ENCODE measurements at places on chromosomes 12 and 14.

DNA sequence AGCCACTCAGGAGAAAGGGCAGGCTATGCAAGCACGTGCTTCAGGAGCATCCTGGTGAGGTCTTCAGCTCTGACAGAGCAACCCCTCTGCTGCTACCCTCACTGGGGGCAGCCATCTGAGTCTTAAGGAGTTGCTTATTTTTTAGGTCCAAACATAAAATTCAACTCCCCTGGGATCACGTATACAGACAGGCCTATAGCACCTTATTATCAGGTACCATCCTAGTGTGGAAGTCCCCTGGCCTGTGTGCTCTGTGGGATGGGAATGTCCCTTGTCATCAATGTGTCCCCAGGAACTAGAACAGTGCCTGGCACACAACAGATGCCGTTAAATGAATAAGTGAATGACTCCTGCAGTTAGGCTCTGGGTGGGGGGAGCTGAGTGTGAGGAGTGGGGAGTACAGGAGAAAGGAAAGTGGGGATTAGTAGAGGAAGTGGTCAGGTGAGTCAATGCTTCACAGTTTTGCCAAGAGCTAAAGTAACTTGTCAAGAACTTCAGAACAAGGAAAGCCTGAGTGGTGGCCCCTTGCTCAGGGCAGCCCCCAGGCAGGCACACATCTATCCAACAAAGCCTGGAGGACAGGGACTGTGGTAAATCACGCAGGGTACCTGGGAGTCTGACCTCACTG is 33.5 kb downstream of the DAD1 start:
- DNase-seq, result peak; percentile 80

- DNase-seq, result no peak
Observed at GRCh38 chr14:103854822-103855733, 7.7 kb upstream of the PPP1R13B start.

DNA sequence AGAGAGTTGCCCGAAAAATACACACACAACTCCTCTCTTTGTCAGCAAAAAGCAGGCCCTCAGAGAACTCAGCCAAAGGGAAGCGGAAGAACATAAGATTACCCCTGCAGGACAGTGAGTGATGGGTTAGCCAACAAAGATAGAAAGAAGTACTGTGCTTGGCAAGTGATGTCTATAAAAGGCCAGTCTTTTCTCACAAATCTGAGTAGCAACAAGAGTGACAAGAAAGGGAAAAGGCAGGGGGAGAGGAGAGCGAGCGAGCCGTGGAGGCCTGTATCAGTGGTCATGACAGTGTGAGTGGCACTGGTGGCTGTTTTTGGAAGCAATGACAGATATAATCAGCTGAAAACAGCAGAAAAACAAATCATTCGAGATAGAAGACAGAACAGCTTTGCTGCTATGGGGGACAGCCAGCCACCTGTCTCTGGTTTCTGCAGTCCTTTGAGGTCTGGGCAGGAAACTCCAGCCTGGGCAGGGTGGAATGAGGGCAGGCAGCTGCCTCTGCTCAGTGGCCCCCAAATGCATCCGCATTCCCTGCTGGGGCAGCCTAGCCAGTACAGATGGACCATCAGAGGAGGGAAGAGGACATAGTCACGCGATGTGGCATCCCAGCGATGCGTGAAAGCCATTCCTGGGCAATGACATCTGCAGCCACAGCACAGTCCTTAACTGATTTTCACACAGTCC is 74.7 kb downstream of the TRIM9 start:
- no peak for DNase-seq

DNA sequence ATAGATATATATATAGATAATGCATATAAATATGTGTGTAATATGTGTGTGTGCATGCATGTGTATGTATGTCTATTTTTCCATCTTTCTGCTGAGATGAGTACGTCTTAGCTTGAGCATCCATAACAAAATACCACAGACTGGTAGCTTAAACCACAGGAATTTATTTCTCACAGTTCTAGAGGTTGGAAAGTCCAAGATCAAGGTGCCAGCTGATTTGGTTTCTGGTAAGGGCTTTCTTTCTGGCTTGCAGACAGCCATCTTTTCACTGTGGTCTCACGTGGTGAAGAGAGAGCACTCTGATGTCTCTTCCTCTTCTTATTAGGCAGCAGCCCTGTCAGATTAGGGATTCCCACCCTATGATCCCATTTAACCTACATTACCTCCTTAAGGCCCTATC is 47.3 kb downstream of the ACSM4 start:
- no peak for DNase-seq

DNA sequence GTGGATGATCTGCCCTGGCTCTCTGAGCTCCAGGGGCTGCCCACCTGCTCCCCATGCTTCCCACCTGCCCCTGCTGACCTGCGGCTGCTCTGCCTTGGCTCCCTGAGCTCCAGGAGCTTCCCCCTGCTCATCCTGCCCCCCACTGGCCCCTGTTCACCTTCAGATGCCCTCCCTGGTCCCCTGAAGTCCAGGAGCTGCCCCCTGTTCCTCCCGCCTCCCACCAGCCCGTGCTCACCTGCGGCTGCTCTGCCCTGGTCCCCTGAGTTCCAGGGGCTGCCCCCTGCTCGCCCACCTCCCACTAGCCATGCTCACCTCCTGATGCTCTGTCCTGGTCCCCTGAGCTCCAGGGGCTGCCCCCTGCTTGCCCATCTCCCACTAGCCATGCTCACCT is 219.7 kb downstream of the TMEM121 start:
- no peak for DNase-seq

DNA sequence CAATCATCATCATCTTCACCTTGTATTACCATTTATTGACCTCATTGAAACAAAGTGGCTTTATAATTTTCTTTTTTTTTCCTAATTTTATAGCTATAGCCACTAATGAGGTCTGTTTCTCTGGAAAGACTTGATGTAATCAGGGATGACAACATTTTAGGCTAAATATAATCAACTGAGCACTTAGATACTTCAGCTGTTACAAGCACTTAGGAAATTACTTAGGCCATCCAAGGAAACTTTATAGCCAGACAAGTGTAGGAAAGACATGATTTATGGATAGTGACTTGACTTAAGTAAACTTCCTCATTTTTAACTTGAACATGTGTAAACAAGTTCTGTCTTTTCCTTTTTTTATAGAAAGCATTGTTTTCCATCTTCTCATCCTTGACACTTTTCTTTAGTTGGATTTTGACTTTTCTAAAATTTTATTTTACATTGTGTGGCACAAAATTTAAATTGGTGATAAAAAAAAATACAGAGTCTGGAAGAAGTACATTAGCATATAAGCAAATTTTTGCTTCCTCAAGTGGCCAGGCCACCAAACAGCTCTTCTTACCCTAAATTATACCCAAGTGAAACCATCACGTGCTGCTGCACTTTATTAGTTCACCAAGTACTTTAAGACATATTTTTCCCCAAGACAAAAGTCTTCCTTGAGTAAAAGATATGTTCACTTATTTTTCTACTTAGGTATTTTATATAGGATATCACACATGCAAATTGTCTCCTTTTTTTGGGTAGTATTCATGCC is 15.1 kb downstream of the CPNE8 start:
- DNase-seq, result no peak

GRCh38 chr12:10590966-10591365 is 22.4 kb downstream of the MAGOHB start:
- DNase-seq, result no peak

- no peak for DNase-seq
Observed at GRCh38 chr14:59055006-59055405, 133.5 kb upstream of the DAAM1 start.

DNA sequence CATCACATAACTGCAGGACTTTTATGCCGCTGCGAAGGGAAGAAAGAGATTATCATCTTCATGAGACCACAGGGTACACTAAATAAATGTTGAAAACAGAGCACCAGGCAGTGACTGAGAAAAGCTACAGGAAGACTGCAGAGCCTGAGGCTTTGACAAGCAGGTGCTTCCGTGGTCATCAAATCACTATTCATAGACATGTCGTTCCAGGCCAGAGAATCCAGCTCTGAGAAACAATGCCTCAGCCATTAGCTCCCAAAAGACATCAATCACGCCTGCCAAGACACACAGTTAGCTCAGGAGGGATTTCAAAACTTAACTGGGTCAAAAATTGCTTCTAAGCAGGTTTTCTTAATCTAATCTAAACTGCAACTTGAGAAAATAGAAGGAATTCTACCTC is 47.2 kb upstream of the GARIN6 start:
- no peak for DNase-seq
